ENCODE measurements at places on chromosomes 3 and 15.

DNA sequence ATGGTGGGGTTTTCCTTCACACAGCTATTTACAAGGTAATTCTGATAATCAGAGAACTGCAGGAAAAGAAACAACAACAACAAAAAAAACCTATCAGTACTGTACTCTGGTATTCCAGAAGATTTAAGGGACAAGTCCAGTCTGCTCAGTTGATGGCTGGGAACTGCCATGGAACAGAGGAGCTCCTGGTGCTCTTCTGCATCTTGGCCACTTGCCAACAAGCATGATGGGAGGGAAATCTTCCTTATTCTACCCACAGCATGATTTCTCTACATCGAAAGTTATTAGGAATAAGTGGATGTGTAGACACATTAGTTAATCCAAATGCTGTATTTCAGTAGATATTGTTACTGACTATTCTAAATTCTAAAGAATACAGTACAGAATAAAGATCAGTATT lies 51.7 kb downstream of the RASGRP1 start:
- no peak for DNase-seq

DNA sequence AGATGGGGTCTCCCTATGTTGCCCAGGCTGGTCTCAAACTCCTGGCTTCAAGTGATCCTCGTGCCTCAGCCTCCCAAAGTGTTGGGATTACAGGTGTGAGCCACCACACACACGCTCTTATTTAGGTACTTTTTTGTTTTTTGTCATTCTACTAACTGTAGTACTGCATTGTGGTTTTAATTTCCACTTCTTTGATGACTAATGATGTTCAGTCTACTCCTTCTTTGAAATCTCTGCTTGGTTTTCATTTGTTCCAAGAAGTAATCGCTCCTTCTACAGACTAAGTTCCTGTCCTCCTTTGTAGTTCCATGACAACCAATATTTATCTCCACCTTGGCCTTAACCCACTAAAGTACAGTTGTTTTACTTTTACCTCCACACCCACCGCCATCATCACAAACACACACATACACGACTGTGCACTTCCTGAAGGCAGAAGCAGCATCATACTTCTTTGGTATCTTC lies 529 bp upstream of the DLEC1 start:
- DNase-seq = no peak

DNA sequence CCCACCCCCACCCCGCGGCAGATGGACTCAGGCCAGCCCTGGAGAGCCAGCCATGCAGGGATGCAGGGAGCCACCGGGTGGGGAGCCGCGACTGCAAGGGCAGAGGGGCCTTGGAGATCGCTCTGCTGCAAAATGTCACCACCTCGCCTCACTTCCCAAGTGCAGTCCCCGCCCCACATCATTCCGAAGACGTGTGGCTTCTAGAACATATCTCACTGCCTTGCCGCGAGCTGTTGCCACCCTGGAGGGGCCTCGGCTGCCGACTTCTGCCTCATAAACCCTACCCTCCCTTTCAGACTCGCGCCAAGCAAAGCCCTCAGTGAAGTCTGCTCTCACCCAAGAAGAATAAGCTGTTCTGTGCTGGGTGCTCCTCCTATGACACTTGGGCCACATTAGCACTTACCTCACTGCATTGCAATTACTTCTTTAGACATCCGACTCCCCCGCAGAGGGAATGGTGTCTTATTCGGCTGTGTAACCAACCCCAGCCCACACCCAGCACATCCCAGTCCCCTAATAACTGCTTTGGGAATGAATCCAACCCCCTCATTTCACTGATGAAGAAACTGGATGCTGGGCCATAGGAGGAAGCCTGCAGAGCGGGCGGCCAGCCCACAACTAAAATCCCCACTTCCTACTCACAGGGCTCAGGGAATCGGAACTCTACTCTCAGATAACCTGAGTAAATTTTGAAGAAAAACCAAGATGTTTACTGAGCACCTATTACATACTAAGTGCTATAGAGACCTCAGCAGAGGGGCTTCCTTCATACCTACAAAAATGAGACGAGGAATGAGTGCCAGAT lies 8.6 kb downstream of the TLE3 start:
- no peak for DNase-seq

DNA sequence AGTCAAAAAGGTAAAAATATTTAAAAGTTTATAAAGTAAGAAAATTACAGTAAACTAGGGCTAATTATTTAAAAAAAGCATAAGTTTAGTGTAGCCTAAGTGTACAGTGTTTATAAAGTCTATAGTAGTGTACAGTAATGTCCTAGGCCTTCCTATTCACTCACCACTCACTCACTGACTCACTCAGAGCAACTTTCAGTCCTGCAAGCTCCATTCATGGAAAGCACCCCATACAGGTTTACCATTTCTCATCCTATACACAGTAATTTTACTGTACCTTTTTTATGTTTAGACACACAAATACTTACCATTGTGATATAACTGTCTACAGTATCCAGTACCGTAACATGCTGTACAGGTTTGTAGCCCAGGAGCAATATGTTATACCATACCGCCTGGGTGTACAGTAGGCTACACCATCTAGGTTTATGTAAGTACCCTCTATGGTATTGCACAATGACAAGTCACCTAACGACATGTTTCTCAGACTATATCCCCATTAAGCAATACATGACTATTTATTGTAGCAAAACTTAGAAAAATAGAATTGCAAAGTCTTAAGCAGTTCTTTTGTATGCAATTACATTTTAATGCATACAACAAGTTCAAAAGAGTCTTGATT lies 19.5 kb downstream of the AVEN start:
- no peak for DNase-seq

GRCh38 chr3:152255290-152255689 lies 13.4 kb upstream of the MBNL1 start:
- no peak for DNase-seq

GRCh38 chr3:20073683-20074082 lies 33.4 kb downstream of the KAT2B start:
- no peak for DNase-seq

DNA sequence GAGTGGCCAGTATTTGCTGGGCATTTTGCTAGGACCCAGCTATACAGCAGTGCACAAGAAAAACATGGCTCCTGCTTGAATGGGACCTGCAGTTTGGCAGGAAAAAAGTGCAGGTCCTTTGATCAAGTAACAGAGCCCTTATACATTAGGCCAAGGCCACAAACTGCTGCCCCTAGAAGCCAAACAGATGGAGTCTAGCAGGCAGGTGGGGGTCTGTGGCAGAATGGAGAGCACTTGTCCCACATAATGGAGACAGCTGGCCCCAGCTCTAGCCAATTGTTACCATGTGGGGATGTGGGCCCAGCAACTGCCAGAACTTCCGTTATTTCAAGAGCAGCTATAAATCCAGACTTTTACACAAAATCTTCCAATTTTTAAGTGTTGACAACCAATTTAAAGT lies 79.3 kb downstream of the SHQ1 start:
- no peak for DNase-seq

DNA sequence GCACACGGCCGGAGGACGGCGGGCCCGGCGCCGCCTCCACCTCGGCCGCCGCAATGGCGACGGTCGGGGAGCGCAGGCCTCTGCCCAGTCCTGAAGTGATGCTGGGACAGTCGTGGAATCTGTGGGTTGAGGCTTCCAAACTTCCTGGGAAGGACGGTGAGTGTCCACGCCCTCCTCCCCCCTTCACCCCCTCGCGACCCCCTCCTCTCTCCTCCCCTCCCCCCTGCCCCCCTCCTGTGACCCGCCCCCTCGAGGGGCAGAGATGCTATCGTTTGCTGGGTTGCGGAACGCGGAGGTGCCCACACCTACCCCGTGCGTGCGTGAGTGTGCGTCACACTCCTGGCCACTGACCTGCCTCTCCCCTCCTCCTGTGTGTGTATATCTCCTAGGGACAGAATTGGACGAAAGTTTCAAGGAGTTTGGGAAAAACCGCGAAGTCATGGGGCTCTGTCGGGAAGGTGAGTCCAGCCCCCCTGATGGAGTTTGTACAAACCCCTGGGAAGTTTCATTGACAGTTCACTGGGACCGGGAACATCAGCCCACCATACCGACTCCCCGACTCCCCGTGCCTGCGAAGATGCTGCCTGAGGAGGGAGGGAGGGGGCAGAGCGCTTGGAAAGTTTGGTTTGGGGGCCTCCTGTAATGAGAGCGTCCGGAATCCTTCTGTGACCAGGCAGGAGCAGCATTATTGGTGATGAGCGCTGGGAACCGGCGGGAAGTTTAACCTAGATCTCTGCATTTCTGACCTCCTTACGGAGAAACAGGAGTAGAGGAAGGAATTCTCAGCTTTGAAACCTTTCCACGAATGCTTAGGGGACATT lies 795 bp upstream of the SCAANT1 start:
- DNase-seq = peak; percentile 29

DNA sequence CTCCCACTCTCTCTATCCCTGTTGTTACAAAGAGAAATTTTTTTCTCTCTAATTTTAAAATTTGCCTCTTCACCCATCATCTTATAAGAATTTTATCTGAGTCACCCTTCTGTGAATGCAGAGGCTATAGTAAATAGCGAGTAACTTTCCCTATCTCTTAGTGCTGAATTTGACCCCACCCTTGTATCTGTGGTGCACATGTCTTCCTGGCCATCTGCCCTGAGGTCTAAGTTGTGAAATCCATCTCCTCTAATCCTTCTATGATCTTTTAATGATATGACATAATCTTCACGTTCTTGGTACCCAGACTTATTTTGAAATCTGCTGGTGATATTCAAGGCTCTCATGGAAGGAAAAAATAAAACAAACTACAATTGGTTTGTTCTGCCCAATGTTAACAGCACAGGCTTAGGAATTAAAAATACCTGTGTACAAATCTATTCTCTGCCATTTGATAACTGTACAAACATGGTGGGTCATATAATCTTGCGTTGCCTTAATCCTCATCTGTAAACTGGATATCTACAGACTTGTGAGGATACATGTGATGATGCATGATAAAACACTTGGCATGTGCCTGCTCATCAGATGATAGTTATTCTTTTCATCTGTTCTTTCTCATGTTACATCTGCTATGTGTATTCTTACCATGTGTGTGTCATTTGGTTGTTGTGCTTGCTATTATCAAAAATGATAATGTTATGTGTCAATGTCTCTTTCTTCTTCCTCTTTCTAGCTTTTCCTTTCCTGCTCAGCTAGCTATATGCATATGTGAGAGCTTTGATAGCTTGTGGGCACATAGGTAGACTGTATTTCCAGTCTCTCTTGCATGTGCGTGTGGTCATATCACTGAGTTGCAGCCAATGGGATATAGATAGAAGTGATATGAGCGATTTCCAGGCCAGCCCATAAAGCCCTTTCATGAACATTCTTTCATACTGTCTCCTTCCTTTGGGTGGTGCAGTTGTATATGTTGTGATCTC lies 13.7 kb upstream of the CCR3 start:
- DNase-seq = no peak

GRCh38 chr3:14808502-14809266 lies 10.1 kb upstream of the FGD5 start:
- no peak for DNase-seq

GRCh38 chr15:77762747-77763355 lies 130.1 kb upstream of the LINGO1 start:
- DNase-seq = no peak

GRCh38 chr3:136604961-136605360 lies 147.2 kb downstream of the STAG1 start:
- DNase-seq = no peak

- no peak for DNase-seq
Measured at GRCh38 chr3:31294430-31295149, 238.1 kb upstream of the STT3B start.

- no peak for DNase-seq
Measured at GRCh38 chr3:184740509-184741258, 28.8 kb upstream of the MAGEF1 start.

DNA sequence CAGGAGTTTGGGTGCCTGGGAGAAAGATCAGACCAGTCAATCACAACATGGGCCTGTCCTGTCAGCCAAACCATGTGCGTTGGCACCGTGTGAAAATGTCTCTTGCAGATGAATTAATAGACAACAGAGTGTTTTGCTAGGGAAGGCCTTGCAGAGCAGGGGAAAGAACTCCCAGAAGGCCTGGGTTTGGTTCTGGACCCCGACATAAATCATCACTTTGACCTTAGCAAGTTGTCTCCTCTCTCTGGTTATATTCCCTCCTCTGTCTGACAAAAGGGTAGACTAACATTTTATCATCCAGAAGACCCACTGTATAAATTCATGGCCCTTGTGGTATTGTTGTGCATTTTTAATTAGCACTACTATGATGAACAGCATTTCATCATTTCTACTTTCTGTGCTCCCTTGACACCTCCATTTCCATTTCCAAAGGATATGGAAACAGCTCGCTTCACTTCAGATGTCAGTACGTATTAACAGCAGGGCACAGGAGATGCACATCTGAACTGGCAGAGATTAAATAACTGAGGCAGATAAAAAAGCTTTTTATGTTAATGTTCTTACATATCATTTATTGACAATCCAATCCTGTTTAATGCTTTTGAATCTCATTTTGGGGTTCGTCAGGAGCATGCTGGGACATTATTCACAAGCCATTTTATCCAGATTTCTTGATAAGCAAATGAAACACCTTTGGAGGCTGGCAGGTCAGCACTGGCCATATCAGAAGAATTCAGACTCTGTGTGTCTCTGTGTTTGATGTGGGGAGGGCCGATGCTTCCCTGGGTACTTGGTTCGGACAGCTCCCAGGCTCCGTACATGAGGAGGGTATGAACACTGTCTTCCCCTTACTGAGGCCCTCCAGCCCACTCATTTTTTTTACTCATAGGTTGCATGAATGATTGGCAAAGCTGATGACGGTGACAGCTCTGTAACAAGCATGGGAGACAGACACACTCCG lies 28.2 kb upstream of the IL12A start:
- DNase-seq = no peak

DNA sequence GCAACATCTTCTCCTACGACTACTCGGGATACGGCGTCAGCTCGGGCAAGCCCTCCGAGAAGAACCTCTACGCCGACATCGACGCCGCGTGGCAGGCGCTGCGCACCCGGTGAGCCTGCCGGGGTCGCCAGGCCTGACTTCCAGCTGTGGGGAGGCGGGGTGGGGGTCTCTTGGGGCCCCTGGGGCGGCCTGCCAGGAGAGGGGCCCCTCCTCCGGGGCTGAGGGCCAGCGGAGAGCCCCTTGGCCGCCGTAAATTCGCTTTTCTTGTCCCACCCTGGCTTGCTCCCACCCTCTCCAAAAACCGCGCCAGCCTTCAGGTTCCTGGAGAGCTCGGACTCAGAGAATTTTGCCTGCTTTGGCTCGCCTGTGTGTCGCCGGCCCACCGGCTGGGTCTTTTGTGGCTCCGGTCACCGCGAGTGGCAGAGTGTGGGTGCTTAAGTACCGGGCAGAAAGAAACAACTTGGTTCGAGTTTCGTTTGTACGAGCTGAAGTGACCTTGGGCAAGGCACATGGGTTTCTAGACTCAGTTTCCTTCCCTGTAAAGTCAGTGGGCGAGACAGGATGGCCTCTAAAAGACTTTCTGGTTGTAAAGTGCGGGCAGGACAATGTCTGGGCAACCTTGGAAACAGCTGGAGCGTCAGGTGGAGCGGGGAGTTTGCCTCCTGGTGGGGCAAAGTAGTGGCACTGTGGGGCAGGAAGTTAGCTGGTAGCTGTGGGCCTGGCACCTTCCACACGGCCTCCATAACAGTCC lies 976 bp downstream of the ABHD17C start:
- DNase-seq = no peak

GRCh38 chr15:98812716-98813446 lies 164.5 kb downstream of the IGF1R start:
- no peak for DNase-seq

GRCh38 chr15:75091814-75092213 lies 68.4 kb downstream of the PPCDC start:
- no peak for DNase-seq

GRCh38 chr3:194476784-194477183 lies 10.0 kb downstream of the ATP13A3 start:
- no peak for DNase-seq

- DNase-seq = no peak
Measured at GRCh38 chr15:52745326-52746161, 44.6 kb downstream of the ONECUT1 start.
